Heart left ventricle (tissue), 16 donors: ENCODE measurements at places on chromosomes 16 and 17. TPM values are rescaled to one million over a fixed set of nuclear protein-coding genes. Genes with fewer than 3 reads are reported as not detected.

GRCh38 chr17:18319604-18320256 is 4.6 kb downstream of the SMCR8 start:
- H3K27me3 ChIP-seq, result no peaks in the 10 kb centered on the region
- H3K27ac ChIP-seq, result no peak overlapping the region
- peaks cover 67% of the 10 kb centered on the region for H3K36me3 ChIP-seq
- H3K4me3 ChIP-seq, result no peak overlapping the region

DNA sequence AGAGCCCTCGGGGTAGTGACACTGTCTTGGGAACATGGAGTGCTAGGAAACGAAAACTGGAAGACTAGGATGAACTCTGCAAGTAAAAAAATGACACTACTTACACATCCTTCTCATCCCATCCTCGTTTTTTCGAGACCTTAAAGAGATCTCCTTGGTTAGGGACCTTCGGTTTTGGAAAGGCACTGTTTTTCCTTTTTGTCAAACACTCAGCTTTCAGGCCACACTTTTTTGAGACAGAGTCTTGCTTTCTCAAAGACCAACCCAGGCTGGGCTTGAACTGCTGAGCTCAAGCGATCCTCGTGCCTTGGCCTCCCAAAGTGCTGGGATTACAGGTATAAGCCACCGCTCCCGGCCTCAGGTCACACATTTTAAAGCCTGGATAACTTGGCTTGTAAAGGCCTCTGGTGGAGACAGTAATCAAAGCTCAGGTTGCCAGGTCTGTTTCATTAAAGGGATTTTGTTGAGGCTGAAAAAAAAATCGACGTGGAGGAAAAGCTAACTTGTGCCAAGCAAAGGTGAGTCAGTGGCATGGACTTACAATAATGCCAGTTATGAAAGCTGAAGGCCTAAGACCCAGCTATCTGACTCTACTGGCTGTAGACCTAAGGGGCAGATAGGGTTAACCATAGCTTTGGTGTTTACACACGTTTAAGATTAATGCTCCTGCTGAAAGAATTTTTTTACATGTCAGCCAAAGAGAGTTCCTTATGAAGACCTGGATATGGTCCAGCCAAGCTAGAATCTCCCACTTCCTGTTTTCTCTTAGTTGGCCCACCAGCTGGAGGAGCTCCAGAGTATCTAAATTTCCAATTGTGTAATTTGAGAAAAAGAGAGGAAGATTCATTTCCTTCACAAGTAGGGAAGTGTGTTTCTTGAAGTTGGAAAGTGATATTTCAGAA is 823 bp downstream of the NBR1 start:
- no peaks in the 10 kb centered on the region for H3K27me3 ChIP-seq
- H3K27ac ChIP-seq, result peak overlapping the region; percentile 97
- DNase-seq, result peak; percentile 65
- peaks cover 14% of the 10 kb centered on the region for H3K36me3 ChIP-seq
- H3K4me1 ChIP-seq, result peaks cover 2% of the 10 kb centered on the region

DNA sequence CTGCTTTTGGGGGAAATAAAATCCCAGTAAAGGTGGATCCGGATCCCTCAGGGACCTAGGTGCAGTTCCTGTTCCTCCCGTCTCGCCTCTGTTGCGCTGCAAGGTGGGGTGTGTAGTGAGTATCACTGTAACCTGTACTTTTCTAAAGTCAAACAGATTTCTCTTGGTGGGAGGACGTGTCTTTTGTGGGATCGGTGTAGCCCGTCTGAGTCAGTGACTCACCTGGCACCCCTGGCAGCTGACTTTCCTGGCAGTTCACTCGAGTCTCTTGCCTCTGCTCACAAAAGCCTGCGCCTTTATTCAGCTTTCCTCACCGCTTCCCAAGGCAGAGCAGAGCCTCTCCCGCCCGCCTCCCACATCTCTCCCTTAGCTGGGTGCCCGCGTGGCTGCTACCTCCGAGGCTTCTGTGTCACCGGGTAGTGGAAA is 85.7 kb downstream of the CMIP start:
- H3K27ac ChIP-seq, result no peak overlapping the region
- DNase-seq, result no peak
- peaks cover 27% of the 10 kb centered on the region for H3K4me1 ChIP-seq
- no peaks in the 10 kb centered on the region for H3K27me3 ChIP-seq
- no peak overlapping the region for H3K4me3 ChIP-seq

GH1 gene
- total RNA-seq, result not detected

DNA sequence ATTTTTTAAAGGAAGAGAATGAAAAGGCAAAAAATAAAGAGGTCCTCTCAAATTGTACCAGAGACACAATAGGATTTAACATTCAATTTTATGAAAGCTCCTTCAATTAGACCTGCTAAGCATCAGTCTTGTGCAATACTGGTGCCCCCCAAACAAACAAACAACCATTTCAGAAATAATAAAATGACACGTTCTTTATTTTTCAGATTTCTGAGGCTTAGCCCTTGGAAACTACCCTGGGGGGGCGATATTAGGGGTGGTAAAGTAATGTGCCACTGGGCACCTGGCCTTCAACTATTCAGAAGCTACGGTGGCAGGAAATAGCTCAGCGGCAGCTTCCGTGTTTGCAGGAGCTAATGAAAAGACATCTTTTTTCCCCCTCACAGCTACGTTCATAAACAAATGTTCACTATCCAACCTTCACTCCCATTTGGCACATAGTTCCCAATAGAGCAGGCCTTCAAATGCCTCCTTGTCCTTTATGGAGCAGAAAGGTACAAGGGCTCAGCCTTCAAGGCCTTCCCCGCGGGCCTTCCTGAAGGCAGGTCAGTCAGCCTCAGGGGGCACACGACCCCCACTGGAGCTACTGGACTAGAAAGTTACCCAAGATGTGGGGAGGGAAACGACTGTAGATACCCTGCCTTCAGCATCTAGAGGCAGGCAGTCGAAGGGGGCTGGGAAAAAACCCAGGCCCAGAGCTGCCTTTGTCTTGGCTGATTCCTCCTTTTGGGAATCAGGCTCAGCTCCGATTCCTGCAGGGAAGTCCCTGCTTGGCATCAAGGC is 44.1 kb downstream of the TBX4 start:
- no peaks in the 10 kb centered on the region for H3K4me1 ChIP-seq
- no peak for DNase-seq
- H3K4me3 ChIP-seq, result no peak overlapping the region
- no peaks in the 10 kb centered on the region for H3K36me3 ChIP-seq

DNA sequence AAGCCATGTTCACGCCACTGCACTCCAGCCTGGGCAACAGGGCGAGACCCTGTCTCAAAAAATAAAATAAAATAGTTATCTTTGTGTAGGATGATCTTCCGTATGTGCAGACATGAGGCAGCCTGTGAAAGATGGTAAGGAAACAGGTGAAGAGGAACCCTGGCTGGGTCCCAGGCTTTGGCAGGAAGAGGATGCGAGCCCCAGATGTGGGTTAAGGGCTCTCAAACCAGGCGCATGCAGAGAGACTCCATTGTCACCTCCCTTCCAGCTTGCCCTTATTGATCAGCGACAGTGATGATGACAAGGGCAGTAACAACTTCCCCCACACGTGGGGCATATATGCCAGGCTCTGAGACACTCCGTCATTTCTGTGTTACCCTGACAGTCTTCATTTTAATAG is 106.8 kb downstream of the GNAO1 start:
- peaks cover 18% of the 10 kb centered on the region for H3K4me1 ChIP-seq
- no peaks in the 10 kb centered on the region for H3K27me3 ChIP-seq
- DNase-seq, result no peak
- H3K4me3 ChIP-seq, result no peak overlapping the region
- H3K36me3 ChIP-seq, result no peaks in the 10 kb centered on the region
- H3K27ac ChIP-seq, result no peak overlapping the region

RHOT1 gene
- 53.2 TPM for total RNA-seq

DNA sequence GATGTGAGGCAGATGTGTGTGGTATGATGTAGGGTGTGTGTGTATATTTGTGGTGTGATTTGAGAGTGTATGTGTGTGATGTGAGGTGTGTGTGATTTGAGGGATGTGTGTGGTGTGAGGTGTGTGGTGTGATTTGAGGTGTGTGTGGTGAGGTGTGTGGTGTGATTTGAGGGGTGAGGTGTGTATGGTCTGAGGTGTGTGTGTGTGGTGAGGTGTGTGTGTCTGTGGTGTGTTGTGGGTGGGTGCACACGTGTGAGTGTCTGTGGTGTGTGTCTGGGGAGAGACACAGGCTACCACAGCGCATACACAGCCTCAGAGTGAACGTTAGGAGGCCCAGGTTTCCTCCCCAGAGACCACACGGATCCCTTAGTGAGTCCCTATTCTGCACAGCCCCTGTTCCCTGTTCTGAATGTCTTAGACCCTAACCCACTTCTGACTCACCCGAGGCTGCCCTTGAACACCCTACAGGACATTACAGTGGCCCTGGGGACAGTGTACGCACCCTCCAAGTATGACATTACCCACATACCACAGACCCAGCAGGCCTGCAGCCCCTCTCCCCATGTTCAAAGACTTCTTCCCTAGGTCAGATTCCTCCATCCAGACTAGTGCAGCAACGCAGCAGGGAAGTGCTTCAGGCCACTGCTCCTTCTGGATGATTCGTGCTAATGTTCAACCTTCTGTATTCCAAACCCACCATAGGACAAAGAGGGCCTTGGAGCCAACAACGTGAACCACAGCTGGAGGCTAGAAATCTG is 3.5 kb upstream of the RAB37 start:
- no peak overlapping the region for H3K27ac ChIP-seq

DNA sequence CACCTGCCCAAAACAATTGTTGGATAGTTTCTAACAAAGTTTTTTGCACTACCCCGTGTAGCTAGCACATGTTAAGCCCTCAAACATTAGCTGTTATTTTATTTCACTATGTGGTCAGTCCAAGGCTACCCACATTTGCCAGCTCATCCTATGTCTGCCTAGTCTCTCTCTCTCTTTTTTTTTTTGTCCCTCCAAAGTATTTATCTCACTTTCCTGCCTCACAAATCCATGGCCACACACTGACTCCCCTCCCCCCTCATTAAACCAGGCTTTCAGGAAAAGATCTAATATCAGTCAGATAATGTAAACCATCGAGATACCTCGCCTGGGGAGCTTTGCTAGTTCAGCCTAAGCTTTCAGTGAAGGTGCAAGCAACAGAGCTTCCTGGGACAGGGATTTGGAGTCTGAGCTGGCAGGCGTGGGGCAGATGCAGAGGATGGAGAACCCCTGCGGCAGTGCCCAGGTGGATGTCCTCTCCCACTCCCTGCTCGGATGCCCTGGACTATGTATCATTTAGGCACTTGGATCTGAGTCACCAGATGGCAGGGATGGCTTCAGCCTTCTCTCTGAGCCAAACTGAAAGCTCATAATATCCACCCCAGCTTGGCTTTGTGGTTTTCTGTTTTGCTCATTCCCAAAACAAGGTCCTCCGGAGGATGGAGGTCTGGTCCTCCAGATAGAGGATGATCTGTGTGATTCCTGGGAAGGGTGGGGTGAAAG is 73.7 kb upstream of the FOXF1 start:
- no peak overlapping the region for H3K4me3 ChIP-seq
- H3K27ac ChIP-seq, result no peak overlapping the region

DNA sequence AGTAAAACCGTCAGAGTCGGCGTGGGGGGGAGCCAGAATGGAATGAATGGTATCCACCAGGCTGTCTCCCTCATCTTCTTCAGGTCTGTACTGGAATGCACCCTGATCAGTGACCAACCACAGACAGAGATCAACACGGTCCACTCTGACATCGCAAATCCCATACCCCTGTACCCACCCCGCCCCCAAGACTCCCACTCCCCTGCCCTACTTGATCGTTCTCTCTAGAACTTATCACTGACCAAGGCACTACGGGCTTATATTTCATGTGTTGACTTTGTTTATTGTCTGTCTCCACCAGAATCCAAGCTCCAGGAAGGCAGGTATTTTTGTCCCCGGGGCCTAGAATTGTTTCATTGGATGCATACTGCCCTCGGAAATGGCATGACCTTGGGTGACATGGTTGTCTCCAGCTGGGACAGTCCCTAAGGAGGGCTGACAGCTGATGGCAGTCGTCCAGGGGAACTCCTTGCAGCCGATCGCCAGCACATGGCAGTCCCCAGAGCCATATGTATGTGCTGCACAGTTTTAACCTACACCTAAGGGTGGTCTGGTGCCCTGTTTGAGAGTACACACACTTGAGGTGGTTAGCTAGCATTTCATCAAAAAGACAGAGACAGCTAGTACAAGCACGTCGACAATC is 526 bp upstream of the MFSD6L start:
- no peaks in the 10 kb centered on the region for H3K36me3 ChIP-seq
- no peaks in the 10 kb centered on the region for H3K27me3 ChIP-seq
- no peak for DNase-seq
- H3K27ac ChIP-seq, result no peak overlapping the region
- no peak overlapping the region for H3K4me3 ChIP-seq
- no peaks in the 10 kb centered on the region for H3K4me1 ChIP-seq

SULT1A4 gene
- total RNA-seq, result 9.5 TPM

CA7 gene
- not detected for total RNA-seq

SLC46A1 gene
- 12.2 TPM for total RNA-seq

MEFV gene
- 0.75 TPM for total RNA-seq

DNA sequence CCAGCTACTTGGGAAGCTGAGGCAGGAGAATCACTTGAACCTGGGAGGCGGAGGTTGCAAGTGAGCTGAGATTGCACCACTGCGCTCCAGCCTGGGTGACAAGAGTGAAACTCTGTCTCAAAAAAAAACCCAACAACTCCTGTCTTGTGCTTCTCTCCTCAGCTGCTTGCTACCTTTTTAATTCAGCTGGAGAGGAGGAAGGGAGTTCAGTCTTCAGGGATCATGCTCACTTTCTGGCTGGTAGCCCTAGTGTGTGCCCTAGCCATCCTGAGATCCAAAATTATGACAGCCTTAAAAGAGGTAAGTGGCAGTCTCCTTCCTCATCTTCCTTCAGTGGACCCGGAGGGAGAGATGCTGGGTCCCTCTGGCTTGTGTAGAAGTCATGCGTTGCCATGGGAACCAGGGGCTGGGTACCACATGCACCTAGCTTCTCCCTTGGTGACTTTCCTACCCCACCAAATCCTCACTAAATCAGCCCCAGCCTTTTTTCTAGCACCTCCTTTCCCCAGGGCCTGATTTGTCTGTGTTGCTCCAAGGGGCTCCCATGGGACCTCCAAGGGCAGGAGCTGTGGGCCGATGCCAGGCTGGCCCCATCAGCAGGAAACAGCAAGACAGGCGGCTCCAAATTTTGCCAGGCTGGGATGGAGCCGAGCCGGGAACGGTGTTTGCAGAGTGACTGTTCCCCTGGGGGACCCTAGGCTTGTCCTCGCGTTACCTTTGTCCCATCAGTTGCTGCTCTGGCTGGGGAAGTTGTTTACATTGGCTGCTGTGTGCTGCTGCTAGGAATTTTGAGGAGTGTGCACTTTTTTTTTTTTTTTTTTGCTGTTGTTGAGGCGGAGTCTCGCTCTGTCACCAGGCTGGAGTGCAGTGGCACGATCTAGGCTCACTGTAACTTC is 65.2 kb downstream of the ABCC1 start:
- H3K4me1 ChIP-seq, result peaks cover 22% of the 10 kb centered on the region
- no peaks in the 10 kb centered on the region for H3K27me3 ChIP-seq
- peaks cover 24% of the 10 kb centered on the region for H3K36me3 ChIP-seq
- no peak overlapping the region for H3K4me3 ChIP-seq

- peak overlapping the region; percentile 55 for H3K27ac ChIP-seq
- H3K27me3 ChIP-seq, result no peaks in the 10 kb centered on the region
- no peak for DNase-seq
- H3K36me3 ChIP-seq, result no peaks in the 10 kb centered on the region
These were observed 15.8 kb upstream of the PRM1 start for GRCh38 chr16:11296706-11297491.

GRCh38 chr17:51017270-51017669 is 103.4 kb downstream of the SPAG9 start:
- no peak for DNase-seq
- no peaks in the 10 kb centered on the region for H3K4me1 ChIP-seq
- H3K36me3 ChIP-seq, result peaks cover 15% of the 10 kb centered on the region
- H3K27ac ChIP-seq, result no peak overlapping the region
- no peak overlapping the region for H3K4me3 ChIP-seq

GRCh38 chr16:1523581-1524245 is 9.8 kb upstream of the TMEM204 start:
- no peaks in the 10 kb centered on the region for H3K27me3 ChIP-seq
- peaks cover 21% of the 10 kb centered on the region for H3K4me1 ChIP-seq
- no peak overlapping the region for H3K4me3 ChIP-seq
- no peak for DNase-seq

SMIM36 gene
- total RNA-seq, result not detected
